ENCODE measurements at places on chromosomes 16 and 17.
A peak's percentile ranks its signal among the peaks of the same experiment; 100 is the strongest.

DNA sequence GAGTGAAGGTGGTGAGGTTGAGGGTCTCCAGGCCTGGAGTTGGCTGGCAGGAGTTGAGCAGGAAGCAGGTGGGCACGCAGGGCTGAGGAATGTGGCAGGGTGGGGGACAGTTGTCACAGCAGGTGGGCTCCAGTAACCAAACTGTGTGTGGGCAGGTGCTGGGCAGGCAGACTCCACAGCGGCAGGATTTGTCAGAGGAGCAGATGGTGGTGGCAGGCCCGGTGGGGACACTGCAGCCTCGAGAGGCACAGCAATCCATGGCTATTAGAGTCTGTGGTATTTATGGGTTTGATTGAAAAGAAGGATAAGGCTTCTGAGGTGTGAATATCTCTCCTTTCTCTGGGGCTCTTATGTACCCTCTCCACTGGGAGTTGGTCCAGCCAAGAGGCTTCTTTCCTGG lies at the start of gene KRTAP3-3:
KRTAP3-3 (minus strand) TSS at position 326 of the 400 bp plus-strand sequence; CDS start at position 259, 67 bp downstream.
- DNase-seq: no peak

DNA sequence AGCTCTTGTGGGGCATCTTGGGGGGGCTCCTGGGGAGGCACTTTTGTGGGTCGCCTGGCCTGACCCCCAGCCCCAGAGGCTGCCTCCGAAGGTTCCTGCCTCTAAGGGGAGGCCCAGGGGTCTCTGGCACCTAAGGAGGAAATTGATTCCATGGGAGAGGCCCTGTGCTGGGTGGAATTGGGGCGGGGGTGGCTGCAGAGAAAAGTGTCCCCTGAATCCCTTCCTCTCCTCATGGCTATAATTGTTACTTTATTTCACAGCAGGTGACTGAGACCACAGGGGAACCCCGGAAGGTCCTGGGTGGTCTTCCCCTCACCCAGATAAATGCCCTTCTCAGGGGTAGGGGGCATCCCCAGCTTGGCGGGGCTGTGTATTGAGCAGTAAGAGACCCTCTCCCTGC lies 3.1 kb downstream of the GLIS2 start:
- DNase-seq: no peak

GRCh38 chr17:18182978-18183333 lies 672 bp upstream of the ALKBH5 start:
- no peak for DNase-seq

DNA sequence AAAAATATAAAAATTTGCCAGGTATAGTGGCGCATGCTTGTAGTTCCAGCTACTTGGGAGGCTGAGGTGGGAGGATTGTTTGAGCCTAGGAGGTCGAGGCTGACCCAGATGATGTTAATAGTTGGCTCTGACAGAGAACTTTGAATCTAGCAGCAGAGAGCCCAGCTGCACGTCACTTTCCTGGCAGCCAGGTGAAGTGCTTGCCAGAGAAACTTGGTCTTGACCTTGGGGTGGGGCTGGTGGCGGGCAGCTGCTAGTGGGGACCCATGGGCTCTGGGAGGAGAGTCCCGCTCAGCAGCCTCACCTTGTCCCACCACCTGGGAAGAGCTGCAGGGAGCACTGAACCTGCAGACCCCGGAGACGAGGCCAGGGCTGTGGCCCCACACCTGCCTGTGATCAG lies 3.1 kb upstream of the C16orf74 start:
- no peak for DNase-seq

DNA sequence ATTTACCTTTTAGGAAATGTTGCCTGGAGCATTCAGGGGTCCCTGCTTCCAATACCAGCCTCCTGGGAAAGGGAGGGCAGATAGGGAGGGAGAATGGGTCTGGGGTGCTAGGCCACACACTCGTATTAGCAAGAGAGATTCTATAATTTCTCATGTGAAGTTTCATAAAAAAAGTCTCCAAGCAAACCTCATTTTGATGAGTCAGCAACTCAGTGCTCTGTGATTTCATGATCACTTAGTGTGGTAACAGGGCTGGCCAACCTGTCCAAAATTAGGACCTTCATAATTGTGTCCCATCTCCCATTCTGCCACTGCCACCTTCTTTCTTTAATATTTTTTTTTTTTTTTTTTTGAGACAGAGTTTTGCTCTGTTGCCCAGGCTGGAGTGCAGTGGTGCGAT lies 41.4 kb downstream of the IGF2BP1 start:
- DNase-seq: no peak

- DNase-seq: no peak
These were observed 28.8 kb downstream of the ACTG1 start for GRCh38 chr17:81483862-81484194.

DNA sequence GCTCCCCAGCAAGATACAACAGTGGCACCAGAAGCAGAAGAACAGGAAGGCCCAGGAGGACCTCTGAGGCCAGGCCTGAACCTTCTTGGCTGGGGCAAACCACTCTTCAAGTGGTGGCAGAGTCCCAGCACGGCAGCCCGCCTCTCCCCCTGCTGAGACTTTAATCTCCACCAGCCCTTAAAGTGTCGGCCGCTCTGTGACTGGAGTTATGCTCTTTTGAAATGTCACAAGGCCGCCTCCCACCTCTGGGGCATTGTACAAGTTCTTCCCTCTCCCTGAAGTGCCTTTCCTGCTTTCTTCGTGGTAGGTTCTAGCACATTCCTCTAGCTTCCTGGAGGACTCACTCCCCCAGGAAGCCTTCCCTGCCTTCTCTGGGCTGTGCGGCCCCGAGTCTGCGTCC lies 11.9 kb downstream of the CES3 start:
- DNase-seq: no peak

- no peak for DNase-seq
These were observed 4.4 kb upstream of the CYLD start for GRCh38 chr16:50737420-50737959.

DNA sequence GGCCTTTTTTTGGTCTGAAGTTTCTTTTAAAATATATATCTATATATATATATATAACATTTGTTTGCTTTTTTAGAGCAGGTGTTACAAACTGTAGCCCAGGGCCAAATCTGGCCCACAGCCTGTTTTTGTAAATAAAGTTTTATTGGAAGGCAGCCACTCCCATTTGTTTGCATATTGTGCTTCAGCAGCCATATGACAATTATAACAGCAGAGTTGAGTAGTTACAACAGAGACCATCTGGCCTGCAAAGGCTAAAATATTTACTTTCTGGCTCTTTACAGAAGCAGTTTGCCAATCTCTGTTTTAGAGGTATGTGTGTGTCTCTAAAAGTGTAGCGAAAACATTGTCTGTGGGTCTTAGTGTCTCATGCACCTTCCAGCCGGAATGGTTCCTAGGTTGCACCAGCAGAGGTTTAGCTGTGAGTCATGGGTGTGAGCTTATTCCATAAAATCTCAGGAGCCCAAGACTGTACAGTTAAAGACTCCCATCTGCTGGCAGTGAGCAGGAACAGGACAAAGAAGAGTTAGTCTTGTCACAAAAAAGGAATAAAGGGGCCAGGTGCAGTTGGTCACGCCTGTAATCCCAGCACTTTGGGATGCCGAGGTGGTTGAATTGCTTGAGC lies 23.8 kb downstream of the LCMT1 start:
- DNase-seq: no peak

DNA sequence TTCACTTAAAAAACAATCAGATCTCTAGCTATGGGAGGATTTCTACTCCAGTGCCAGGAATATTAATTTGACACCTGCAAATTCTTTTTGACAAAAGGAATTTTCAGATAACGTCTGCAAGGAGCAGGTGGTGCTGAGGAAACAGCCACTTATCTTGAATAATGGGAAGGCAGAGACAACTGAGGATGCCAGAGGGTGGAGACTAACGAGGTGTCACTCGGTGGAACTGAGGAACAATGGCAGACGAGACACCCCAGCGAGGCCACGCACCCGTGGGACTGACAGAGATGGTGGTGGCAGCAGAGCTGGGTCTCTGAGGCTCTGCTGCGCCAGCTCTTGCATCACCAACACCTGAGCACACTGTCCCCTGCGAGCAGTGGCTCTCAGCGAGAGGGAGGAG lies 42.2 kb downstream of the VAC14 start:
- no peak for DNase-seq

- peak; percentile 26 for DNase-seq
These were observed 92.8 kb upstream of the ZNF469 start for GRCh38 chr16:88289968-88290401.

DNA sequence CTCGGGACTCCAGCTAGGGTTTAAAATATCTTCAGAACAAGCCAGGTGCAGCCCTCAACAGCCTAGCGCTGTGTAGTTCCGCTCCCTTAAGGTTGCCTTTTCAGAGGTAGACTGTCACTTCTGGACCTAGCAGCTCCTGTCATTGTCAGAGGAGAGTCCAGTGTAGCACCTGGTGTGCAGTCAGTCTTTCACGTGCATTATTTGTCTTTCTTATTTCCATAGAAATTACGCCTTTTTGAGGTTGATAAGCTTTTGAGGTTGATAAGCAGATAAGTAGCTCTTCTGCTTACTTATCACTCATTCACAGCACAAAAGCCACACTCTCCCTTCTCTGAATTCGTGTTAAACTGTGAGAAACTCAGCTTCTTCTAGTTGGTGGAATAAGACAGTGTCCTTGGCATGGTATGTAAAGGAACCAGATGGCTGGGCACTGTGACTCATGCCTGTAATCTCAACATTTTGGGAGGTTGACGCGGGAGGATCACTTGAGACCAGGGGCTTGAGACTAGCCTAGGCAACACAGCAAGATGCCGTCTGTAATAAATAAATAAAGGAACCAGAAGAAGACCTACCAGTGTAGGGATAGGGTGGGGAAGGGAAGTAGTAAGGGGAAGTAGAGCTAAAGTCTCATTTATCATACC lies 10.2 kb downstream of the EEF2K start:
- no peak for DNase-seq

- no peak for DNase-seq
These were observed 11.7 kb downstream of the PECAM1 start for GRCh38 chr17:64378890-64379354.
